ENCODE measurements at places on chromosomes 16 and 17. TPM values are rescaled to one million over a fixed set of nuclear protein-coding genes. Genes with fewer than 3 reads are reported as not detected.

DNA sequence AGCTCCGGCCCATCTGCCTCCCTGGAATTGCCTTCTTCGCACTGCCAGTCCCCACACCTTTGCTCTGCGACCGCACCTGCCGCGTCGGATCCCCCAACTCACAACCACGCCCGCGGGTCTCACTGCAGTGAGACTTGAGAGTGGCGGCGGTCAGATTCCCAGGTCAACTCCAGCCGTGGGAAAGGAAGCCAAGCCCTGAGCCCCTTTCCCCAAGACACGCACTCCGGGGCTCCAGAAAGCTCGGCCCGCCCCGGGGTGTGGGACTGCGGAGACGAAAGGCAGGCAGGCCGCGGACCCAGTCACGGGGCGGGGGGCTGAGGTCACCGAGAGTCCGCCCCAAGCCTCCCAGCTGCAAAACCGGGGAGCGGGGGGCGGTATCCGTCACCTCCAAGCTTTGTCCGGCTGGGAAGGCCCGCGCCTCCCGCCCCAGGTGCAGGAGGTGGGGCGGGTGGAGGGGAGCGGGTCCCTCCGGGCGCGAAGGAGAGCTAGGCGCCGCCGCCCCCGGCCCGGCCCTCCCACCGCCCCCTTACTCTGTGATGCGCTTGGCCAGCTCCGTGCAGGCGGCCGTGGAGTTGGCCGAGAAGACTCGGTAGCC lies 615 bp downstream of the PRPSAP1 start:
- peak overlapping the region; percentile 93 for H3K27ac ChIP-seq
- peaks cover 2% of the 10 kb centered on the region for H3K36me3 ChIP-seq
- H3K4me1 ChIP-seq = peaks cover 12% of the 10 kb centered on the region
- no peaks in the 10 kb centered on the region for H3K27me3 ChIP-seq

GRCh38 chr16:53121043-53121620 lies 66.3 kb downstream of the CHD9 start:
- H3K4me1 ChIP-seq = no peaks in the 10 kb centered on the region
- no peaks in the 10 kb centered on the region for H3K27me3 ChIP-seq
- H3K36me3 ChIP-seq = no peaks in the 10 kb centered on the region
- H3K27ac ChIP-seq = peak overlapping the region; percentile 15
- no peak overlapping the region for H3K4me3 ChIP-seq

DNA sequence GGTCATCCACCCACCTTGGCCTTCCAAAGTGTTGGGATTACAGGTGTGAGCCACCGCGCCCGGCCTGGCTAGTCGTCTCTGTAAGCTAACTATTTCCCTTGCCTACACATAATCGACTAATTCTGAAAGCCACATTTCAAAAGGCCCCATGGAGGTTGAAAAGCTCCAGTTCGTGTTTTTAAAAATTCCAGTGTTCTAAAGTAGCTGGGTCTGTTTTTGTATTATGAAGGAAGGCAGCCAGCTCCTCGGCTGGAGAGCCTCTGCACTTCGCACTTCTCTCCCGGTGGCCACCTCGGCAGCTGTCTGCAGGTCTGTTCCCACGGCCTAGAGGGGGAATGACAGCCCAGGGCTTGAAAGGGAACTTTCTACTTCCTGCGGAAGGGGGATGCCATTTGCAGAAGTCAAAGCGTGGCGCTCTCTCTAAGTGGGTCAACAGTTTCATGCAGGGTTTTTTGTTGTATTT lies 16.9 kb downstream of the HASPIN start:
- DNase-seq = no peak
- no peak overlapping the region for H3K4me3 ChIP-seq
- no peaks in the 10 kb centered on the region for H3K27me3 ChIP-seq
- peaks cover 45% of the 10 kb centered on the region for H3K4me1 ChIP-seq
- peak overlapping the region; percentile 61 for H3K27ac ChIP-seq
- H3K36me3 ChIP-seq = no peaks in the 10 kb centered on the region

GRCh38 chr16:89269805-89270665 lies 52.5 kb downstream of the ZNF778 start:
- H3K4me1 ChIP-seq = no peaks in the 10 kb centered on the region
- H3K27ac ChIP-seq = no peak overlapping the region
- H3K36me3 ChIP-seq = peaks cover 96% of the 10 kb centered on the region
- no peaks in the 10 kb centered on the region for H3K27me3 ChIP-seq

- H3K4me3 ChIP-seq = no peak overlapping the region
- DNase-seq = no peak
- peak overlapping the region; percentile 68 for H3K27ac ChIP-seq
- no peaks in the 10 kb centered on the region for H3K27me3 ChIP-seq
- H3K36me3 ChIP-seq = peaks cover 6% of the 10 kb centered on the region
These were observed 12.5 kb downstream of the POLR2A start for GRCh38 chr17:7496470-7497183.

DNA sequence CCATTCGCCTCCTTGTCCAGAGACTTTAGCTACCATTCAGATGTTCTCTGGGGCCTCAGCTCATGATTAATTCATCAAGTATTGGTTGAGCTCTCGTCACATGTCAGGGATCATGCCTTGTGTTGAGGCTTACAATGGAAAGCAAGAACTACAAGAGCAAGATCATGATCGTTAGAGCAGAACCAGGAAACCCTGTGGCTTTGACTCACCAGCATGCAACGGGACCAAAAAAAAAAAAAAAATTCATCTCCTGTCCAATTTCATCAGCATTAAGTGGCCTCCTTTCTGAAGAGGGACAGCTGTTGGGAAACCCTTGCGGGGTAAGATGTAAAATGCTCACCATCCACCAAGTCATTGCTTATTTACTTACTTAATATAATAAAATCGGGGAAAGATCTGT lies 12.1 kb upstream of the USP10 start:
- H3K27me3 ChIP-seq = no peaks in the 10 kb centered on the region
- no peaks in the 10 kb centered on the region for H3K36me3 ChIP-seq
- no peak overlapping the region for H3K27ac ChIP-seq
- H3K4me1 ChIP-seq = peaks cover 6% of the 10 kb centered on the region

GRCh38 chr17:55668312-55668920 lies 54.2 kb downstream of the TMEM100 start:
- H3K4me3 ChIP-seq = no peak overlapping the region
- peaks cover 5% of the 10 kb centered on the region for H3K27me3 ChIP-seq
- no peak for DNase-seq
- no peaks in the 10 kb centered on the region for H3K36me3 ChIP-seq
- no peaks in the 10 kb centered on the region for H3K4me1 ChIP-seq
- no peak overlapping the region for H3K27ac ChIP-seq

- H3K36me3 ChIP-seq = no peaks in the 10 kb centered on the region
- no peak overlapping the region for H3K4me3 ChIP-seq
- no peak for DNase-seq
- H3K27ac ChIP-seq = no peak overlapping the region
- peaks cover 78% of the 10 kb centered on the region for H3K4me1 ChIP-seq
These were observed 2.4 kb upstream of the ACSF2 start for GRCh38 chr17:50423553-50424159.

The ZPBP2 gene
- total RNA-seq = not detected

The SNAI3 gene
- total RNA-seq = 6.0 TPM

The OR4D1 gene
- total RNA-seq = 0.09 TPM

The METTL22 gene
- total RNA-seq = 58.8 TPM

GRCh38 chr17:58572846-58573245 lies 58.4 kb upstream of the MTMR4 start:
- H3K4me1 ChIP-seq = peaks cover 4% of the 10 kb centered on the region
- no peaks in the 10 kb centered on the region for H3K27me3 ChIP-seq
- H3K27ac ChIP-seq = no peak overlapping the region
- H3K4me3 ChIP-seq = no peak overlapping the region

GRCh38 chr17:75822119-75822799 lies 21.9 kb downstream of the UNC13D start:
- peaks cover 95% of the 10 kb centered on the region for H3K36me3 ChIP-seq
- H3K4me3 ChIP-seq = no peak overlapping the region
- H3K4me1 ChIP-seq = peaks cover 10% of the 10 kb centered on the region
- H3K27me3 ChIP-seq = no peaks in the 10 kb centered on the region
- DNase-seq = no peak

- peaks cover 5% of the 10 kb centered on the region for H3K4me1 ChIP-seq
- DNase-seq = no peak
- H3K4me3 ChIP-seq = no peak overlapping the region
- H3K27me3 ChIP-seq = no peaks in the 10 kb centered on the region
- H3K27ac ChIP-seq = no peak overlapping the region
These were observed 88.4 kb upstream of the CDH5 start for GRCh38 chr16:66278111-66278531.

Data from spleen (tissue), 13 donors.